Left lung (tissue), 14 donors: ENCODE measurements at places on chromosomes 1 and 21. TPM values are rescaled to one million over a fixed set of nuclear protein-coding genes. Genes with fewer than 3 reads are reported as not detected.

DNA sequence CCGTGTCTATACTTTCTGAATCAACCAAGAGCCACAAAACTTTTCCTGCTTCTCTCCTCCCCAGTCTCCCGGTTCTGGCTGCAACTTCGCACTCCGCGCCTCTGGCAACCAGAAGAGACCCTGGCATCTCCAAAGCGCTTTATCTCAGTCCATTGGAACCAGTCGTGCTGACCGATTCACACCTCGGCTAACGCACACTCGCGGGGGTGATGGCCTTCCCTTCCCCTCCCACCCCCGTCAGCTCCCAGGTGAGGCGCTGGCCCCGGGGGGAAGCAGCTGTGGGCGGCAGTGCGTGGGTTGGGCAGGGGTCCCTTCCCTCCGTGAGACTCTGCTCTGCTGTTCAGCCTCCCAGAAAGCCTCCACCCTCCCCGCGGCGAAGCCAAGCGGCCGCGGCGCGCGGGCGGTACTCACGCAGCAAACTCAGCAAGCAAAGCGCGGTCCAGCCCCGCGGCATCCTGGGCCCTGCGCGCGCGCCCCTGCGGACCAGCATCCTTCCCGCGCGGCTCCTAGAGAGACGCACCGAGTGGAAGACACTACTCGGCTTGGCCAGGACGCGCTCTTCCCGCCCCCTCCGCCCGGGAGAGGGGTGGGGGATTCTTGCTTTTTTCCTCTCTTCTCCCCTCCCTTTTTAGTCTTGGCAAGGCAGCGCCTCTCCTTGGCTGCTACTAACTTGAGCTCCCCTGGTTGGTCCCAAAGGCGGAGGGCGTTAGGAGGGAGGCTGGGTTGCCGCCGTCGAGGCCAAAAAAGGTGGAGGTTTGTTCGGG is at the start of gene CD34:
TSS of gene CD34 (minus strand) at position 535 of the 764 bp plus-strand sequence. CDS start at position 490, 45 bp downstream.
- no peak for DNase-seq

GRCh38 chr1:241265428-241265827 is 91.6 kb downstream of the RGS7 start:
- DNase-seq: no peak

GRCh38 chr1:112893288-112894009 is 62.5 kb downstream of the SLC16A1 start:
- DNase-seq: no peak

DNA sequence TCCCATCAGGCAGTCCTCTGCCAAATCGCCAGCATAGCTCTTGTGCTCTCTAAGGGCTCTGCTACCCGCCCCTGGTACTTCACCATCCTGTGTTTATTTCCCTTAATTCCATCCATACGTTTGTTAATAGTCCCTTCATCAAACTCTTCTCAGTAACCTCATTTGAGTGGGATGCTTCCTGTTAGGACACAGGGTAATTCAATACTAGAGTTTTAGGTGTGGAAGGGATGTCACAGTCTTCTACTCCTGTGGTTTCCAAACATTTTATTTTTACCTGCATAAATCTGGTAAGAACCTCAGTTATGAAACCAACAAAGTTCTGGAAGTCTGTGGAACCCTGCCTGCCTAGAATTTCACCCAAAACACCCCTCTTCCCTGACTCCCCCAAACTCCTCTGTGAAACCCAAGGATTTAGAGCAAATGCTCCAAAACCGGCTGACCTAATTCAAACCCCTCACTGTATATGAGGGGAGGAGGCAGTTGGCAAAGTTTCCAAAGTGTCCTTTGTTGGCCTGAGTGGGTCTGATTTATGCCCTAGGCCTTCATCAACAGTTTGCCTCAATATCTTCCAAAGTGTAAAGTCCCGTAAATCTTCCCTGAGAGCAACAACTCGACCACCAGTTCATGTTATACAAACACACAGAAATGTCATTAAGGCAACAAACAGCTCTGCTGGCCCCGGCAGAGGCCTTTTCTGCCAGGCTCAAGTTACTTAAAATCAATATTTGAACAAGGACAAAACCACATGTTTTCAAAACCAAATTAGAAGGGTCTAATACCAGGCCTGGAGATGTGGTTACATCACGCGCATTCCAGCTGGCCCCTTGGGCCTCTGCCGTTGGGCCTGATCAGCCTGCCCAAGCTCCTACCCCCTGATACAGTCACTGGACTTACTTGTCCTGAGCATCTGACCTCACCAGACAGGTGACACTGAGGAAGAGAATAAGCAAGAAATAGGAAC is 82.4 kb upstream of the FGGY start:
- DNase-seq: peak; percentile 74

ANGPTL3 gene
- not detected for total RNA-seq

RAB42 gene
- 6.1 TPM for total RNA-seq

CD101 gene
- total RNA-seq: 8.3 TPM

CR1 gene
- 37.4 TPM for total RNA-seq
